ENCODE measurements at places on chromosomes 5 and 9. TPM values are rescaled to one million over a fixed set of nuclear protein-coding genes. Genes with fewer than 3 reads are reported as not detected.

The TLE4 gene
- total RNA-seq = 36.9 TPM

The SPAG8 gene
- total RNA-seq = 0.37 TPM

The PCSK5 gene
- total RNA-seq = 10.7 TPM

The LCN1 gene
- not detected for total RNA-seq

The SPATA31E1 gene
- 0.09 TPM for total RNA-seq

The WDR70 gene
- 38.4 TPM for total RNA-seq

Measured in H1 (cell line).